ENCODE measurements at places on chromosomes 3 and 15.

DNA sequence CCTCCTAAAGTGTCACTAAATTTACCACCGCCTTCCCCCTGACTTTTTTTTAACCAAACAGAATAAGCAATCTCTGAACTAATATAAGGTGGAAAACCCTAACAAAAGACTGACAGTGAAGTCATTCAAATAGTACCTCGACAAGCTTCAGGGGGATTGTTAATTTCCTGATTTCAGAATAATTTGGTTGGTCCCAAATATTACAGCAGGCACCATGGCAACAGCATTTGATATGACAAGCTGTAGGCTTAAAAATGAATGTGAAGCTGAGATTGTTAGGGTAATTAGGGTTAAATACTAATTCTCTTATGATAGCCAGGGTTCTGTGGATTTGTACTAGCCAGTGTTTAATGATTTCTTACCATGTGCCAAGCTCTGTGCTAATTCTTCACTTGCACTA, 63.5 kb upstream of the GOLGA8B start:
- DNase-seq: no peak

DNA sequence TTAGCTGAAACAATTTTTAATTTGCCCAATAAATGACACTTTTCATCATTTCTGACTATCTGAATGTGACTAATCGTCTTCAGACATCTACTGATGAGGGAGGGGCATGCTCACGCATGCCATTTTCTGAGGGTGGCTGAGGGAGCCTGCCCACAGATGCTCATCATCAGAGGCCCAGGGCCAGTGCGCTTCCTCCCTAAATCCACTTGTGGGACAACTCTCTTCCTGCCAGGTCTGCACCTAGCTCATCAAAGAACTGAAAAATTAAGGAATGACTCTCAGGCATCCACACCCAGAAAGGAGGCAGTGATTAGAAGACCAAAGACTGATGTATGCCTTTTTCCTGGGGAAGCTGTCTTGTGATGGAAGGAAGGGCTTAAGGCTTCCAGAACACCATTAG, 22.8 kb downstream of the RTP3 start:
- DNase-seq: no peak

DNA sequence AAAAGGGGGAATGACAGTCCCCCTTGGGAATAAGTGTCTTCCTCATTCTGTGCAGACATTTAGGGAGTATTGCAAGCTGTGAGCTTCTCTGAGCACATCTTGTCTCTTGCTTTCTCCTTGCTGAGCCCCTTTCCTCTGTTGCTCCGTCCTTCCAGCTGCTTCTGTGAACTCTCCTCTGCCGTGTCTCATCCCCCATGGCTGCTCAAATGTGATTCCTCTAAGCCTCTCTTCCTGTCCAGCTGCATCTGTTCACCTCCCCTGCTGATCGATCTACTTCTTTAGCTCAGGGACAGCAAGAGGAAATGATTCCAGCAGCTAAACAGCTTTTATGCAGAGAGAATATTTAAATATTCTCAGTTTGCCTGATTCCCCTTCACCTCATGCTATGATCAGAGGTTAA, 328.0 kb upstream of the DNAJC19 start:
- no peak for DNase-seq

DNA sequence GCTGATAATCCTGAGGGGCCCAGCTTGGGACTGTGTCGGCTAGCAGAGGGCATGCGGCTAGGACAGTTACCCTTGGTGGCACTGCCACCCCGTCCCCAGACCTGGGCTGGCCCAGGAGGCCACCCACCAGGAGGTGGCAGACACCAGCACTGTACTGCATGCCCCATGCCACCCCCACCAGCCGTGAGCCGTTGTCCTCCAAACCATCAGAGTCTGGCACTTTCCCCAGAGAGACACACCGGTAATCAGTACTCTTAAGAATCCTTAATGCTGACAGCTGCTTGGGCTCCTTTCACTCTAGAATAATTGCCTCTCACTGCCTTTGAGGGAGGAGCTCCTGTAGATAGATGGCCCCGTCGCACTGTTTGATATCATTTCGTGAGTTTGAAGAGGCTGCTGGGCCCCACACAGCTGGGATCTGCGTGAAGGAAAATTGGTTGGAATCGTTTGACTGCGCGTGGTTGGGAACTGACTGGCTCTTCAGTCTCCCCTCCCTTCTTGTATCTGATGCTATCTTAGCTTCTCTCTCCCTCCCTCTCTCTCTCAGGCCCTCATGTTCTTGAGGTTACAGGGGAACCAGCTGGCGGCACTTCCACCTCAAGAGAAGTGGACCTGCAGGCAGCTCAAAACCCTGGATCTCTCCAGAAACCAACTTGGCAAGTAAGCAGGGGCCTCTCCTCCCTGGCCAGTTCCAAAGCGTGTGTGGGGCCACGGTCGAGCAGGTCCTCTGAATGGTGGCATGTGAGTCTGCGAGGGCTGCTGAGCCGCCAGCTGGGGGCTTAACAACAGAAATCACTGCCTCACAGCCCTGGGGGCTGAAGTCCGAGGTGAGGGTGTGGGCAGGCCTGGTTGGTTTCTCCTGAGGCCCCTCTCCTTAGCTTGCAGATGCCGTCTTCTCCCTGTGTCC, 94.9 kb downstream of the LRRK1 start:
- DNase-seq: peak; percentile 39

DNA sequence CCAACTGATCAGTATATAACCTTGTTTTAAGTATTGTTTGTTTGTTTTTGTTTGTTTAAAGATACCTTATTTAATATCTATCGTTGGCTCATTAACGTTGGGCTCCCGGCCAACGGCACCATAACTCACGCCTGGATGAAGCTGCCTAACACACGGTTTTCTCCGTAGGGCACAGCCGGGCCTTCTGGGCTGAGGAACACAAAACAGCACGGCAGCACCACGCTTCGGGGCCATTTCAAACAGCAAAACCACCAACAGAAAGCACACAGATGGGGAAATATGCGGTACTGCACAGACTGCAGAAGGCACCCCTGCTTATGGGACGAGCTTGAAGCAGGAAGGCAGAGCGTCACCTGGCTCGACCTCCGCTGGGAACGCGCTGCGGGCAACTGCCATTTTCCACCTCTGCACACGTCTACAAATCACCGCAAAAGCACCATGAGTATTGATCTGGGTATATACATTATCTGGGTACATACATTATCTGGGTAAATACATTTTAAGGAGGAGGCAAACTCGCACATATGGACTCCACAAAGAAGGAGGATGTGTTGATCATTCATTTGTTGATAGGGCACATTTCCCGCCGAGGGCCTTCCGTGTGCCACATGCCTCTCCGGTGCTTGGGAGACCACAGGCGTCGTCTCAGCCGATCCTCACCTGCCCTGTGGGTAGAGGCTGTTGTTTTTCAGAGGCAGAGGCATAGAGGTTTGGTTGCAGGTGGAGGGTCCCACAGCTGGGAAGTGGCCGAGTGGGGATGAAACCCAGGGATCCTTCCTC, 123.7 kb upstream of the ATP2B2 start:
- DNase-seq: no peak

- no peak for DNase-seq
Measured at GRCh38 chr3:14057701-14058100, 67.0 kb downstream of the CHCHD4 start.

- DNase-seq: no peak
Measured at GRCh38 chr3:78804251-78805037, 963.4 kb downstream of the ROBO1 start.

GRCh38 chr3:129662191-129662608, 55.7 kb upstream of the PLXND1 start:
- no peak for DNase-seq

Measured in NCI-H1105 (cell line).